Endothelial cell of umbilical vein (primary cell): ENCODE measurements at places on chromosomes 4 and X. TPM values are rescaled to one million over a fixed set of nuclear protein-coding genes. Genes with fewer than 3 reads are reported as not detected.

DNA sequence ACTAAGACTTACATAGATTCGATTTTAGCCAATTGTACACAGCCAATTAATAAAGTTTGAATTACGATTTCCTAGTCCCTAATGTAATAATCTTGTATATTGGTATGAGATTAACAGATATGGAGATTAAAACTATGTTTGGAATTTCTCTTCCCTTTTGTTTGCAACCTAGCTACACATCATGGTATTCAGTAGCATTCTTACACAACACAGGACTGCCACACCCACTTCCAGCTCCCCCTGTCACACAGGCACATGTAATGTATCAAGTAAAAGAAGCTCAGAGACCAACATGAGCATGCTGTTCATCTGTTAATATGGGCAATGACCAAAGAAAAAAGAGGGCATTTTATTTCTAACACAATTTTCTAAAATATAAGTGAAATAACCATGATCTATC lies 12.8 kb downstream of the SLC6A14 start:
- DNase-seq: no peak
- H3K4me1 ChIP-seq: no peaks in the 10 kb centered on the region

- no peaks in the 10 kb centered on the region for H3K4me1 ChIP-seq
- H3K36me3 ChIP-seq: no peaks in the 10 kb centered on the region
- H3K27ac ChIP-seq: no peak overlapping the region
- no peak overlapping the region for H3K4me3 ChIP-seq
- no peaks in the 10 kb centered on the region for H3K27me3 ChIP-seq
- no peak for DNase-seq
Measured at GRCh38 chrX:135308345-135308855, 880 bp upstream of the ETDC start.

GRCh38 chrX:24956828-24957227 lies 58.9 kb downstream of the ARX start:
- no peaks in the 10 kb centered on the region for H3K4me1 ChIP-seq
- no peak overlapping the region for H3K27ac ChIP-seq
- no peak overlapping the region for H3K4me3 ChIP-seq
- no peaks in the 10 kb centered on the region for H3K36me3 ChIP-seq
- no peak for DNase-seq

- no peaks in the 10 kb centered on the region for H3K4me1 ChIP-seq
- DNase-seq: no peak
- no peaks in the 10 kb centered on the region for H3K27me3 ChIP-seq
- H3K4me3 ChIP-seq: no peak overlapping the region
- no peaks in the 10 kb centered on the region for H3K36me3 ChIP-seq
- no peak overlapping the region for H3K27ac ChIP-seq
Measured at GRCh38 chr4:24867251-24867650, 45.6 kb downstream of the CCDC149 start.

GRCh38 chr4:1767770-1768366 lies 25.2 kb upstream of the FGFR3 start:
- peak; percentile 31 for DNase-seq
- H3K27ac ChIP-seq: no peak overlapping the region
- H3K27me3 ChIP-seq: no peaks in the 10 kb centered on the region
- H3K4me1 ChIP-seq: peaks cover 5% of the 10 kb centered on the region
- H3K4me3 ChIP-seq: no peak overlapping the region

DNA sequence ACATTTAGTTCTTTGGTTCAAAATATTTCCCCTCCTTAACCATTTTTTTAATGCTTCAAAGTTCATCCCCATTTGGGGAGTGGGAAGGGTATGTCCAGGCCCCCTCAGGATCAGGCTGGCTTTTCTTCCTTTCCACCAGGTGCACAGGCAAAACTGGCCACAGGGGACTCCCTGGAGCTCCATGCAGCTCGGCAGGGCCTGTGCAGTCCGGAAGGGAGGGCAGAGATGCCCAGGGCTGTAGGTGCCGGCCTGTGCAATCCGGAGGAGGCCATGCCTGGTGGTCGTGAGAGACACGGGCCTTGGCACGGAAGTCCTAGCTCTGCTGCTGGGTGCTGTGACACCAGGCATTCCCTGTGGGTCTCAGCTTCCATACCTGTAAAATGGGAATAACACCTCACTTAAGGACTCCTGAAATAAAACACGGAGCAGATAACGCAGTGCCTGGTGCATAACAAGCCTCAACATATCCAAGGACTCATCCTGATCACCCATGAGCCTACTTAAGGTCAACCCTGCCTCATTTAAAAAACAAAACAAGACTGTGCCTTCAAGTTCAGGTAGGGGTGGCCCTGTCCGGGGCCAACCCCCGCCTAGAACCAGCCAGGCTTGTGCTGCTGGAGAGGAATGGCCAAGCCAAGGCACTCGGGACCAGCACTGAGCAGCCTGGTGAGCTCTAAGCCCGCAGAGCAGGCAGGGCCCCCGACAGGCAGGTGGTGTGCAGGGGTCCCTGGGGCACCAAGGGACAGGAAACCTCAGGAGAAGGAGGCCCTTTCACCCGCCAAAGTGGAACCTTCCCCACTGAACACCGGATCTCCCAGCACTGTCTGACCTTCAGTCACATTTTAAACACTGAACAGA lies 21.2 kb upstream of the CYP4V2 start:
- no peaks in the 10 kb centered on the region for H3K27me3 ChIP-seq
- H3K4me1 ChIP-seq: no peaks in the 10 kb centered on the region
- no peak for DNase-seq
- no peak overlapping the region for H3K27ac ChIP-seq
- H3K36me3 ChIP-seq: no peaks in the 10 kb centered on the region

- no peak overlapping the region for H3K4me3 ChIP-seq
- no peaks in the 10 kb centered on the region for H3K4me1 ChIP-seq
- no peak overlapping the region for H3K27ac ChIP-seq
- no peaks in the 10 kb centered on the region for H3K36me3 ChIP-seq
Measured at GRCh38 chr4:6898763-6899162, 10.9 kb upstream of the TBC1D14 start.

GRCh38 chr4:16293210-16293838 lies 67.1 kb upstream of the TAPT1 start:
- no peak overlapping the region for H3K4me3 ChIP-seq
- no peak overlapping the region for H3K27ac ChIP-seq
- H3K36me3 ChIP-seq: no peaks in the 10 kb centered on the region
- DNase-seq: no peak
- peaks cover 10% of the 10 kb centered on the region for H3K27me3 ChIP-seq
- H3K4me1 ChIP-seq: no peaks in the 10 kb centered on the region

- no peak overlapping the region for H3K4me3 ChIP-seq
- H3K27ac ChIP-seq: no peak overlapping the region
- no peak for DNase-seq
- no peaks in the 10 kb centered on the region for H3K27me3 ChIP-seq
- no peaks in the 10 kb centered on the region for H3K36me3 ChIP-seq
Measured at GRCh38 chrX:135015523-135016245, 6.7 kb downstream of the RTL8B start.

GRCh38 chr4:116024954-116025708 lies 911.7 kb upstream of the NDST4 start:
- peaks cover 8% of the 10 kb centered on the region for H3K4me1 ChIP-seq
- H3K27ac ChIP-seq: no peak overlapping the region
- no peak overlapping the region for H3K4me3 ChIP-seq

GRCh38 chr4:42248972-42249371 lies 96.5 kb upstream of the BEND4 start:
- no peaks in the 10 kb centered on the region for H3K36me3 ChIP-seq
- no peak for DNase-seq
- no peaks in the 10 kb centered on the region for H3K4me1 ChIP-seq

- H3K27ac ChIP-seq: no peak overlapping the region
- no peaks in the 10 kb centered on the region for H3K36me3 ChIP-seq
- no peak for DNase-seq
- H3K4me3 ChIP-seq: no peak overlapping the region
- H3K27me3 ChIP-seq: no peaks in the 10 kb centered on the region
Measured at GRCh38 chr4:183988874-183989273, 83.8 kb downstream of the STOX2 start.

DNA sequence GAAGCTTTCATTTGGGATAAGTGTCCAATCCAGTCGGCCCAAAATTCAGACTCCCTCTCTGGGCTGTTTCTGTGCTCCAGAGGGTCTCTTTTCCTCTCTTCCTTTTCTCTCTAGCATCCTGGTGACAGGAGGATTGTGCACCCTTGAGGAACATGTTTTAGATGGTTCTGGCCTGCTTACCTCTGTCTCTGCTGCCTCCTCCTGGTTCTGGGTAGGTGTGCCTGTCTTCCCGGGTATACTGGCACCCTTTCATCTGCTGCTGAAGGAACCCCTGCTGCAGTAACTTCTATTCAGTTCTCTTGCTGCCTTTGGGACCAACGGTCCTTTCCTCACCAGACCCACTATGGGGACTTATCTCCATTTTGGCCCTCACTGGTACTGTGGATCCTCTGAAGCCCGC lies 53.2 kb downstream of the HMGB2 start:
- H3K4me1 ChIP-seq: no peaks in the 10 kb centered on the region
- H3K4me3 ChIP-seq: no peak overlapping the region
- H3K27ac ChIP-seq: no peak overlapping the region

- no peak overlapping the region for H3K27ac ChIP-seq
- H3K27me3 ChIP-seq: no peaks in the 10 kb centered on the region
- H3K36me3 ChIP-seq: no peaks in the 10 kb centered on the region
- no peak for DNase-seq
Measured at GRCh38 chr4:76872556-76872955, 25.4 kb downstream of the SOWAHB start.

- H3K27ac ChIP-seq: no peak overlapping the region
- DNase-seq: peak; percentile 94
- H3K36me3 ChIP-seq: no peaks in the 10 kb centered on the region
- no peak overlapping the region for H3K4me3 ChIP-seq
- no peaks in the 10 kb centered on the region for H3K27me3 ChIP-seq
Measured at GRCh38 chr4:143406523-143406922, 69.8 kb downstream of the GAB1 start.

GRCh38 chr4:98778206-98778605 lies 119.8 kb upstream of the TSPAN5 start:
- no peaks in the 10 kb centered on the region for H3K36me3 ChIP-seq
- H3K27ac ChIP-seq: no peak overlapping the region
- no peaks in the 10 kb centered on the region for H3K4me1 ChIP-seq
- H3K27me3 ChIP-seq: no peaks in the 10 kb centered on the region

GRCh38 chr4:77913348-77913747 lies 50.7 kb downstream of the MRPL1 start:
- no peak overlapping the region for H3K4me3 ChIP-seq
- peaks cover 10% of the 10 kb centered on the region for H3K4me1 ChIP-seq
- H3K27ac ChIP-seq: no peak overlapping the region
- no peak for DNase-seq

DNA sequence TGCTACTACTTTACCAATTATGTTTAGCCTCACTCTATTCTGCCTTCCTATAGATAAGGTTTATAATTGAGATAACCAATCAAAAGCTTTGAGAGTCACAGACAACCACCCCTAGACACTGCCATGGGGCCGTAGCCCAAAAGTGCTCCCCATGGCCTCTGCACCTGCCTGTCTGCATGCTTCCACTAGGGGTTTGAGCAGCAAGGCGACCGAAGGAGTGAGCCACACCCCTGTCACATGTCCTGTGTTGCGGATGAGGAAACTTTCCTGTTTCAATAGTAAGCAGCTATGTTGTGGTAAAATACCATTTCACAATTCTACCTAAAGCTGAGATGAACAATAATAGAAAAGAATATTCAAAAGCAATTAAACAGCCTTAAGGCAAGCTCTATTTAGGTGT lies 856.0 kb upstream of the FRG1 start:
- DNase-seq: no peak
- H3K27ac ChIP-seq: no peak overlapping the region
- no peaks in the 10 kb centered on the region for H3K36me3 ChIP-seq
- no peak overlapping the region for H3K4me3 ChIP-seq

GRCh38 chrX:20225488-20225833 lies 41.2 kb downstream of the RPS6KA3 start:
- no peak overlapping the region for H3K27ac ChIP-seq
- H3K4me1 ChIP-seq: peaks cover 12% of the 10 kb centered on the region
- H3K36me3 ChIP-seq: no peaks in the 10 kb centered on the region
- DNase-seq: peak; percentile 28

DNA sequence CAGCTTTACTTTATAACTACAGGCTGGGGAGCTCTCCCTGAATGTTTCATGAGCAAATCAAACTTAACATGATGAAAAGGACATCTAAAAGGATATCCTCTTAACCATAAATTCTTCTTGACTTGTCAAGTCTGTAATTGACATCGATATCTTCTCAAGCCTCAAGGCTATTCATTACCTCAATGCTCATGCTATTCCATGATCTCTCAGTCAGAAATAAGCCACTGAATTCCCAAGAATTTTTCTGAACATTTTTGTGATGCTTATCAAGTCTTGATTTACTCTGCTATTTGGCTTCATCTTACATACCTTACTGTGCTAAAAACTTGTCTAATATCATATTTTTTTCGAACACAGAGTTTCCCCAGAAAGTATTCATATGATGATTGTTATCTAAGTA lies 433.4 kb downstream of the PDGFC start:
- H3K27me3 ChIP-seq: no peaks in the 10 kb centered on the region
- H3K36me3 ChIP-seq: no peaks in the 10 kb centered on the region
- H3K27ac ChIP-seq: no peak overlapping the region
- DNase-seq: no peak

DNA sequence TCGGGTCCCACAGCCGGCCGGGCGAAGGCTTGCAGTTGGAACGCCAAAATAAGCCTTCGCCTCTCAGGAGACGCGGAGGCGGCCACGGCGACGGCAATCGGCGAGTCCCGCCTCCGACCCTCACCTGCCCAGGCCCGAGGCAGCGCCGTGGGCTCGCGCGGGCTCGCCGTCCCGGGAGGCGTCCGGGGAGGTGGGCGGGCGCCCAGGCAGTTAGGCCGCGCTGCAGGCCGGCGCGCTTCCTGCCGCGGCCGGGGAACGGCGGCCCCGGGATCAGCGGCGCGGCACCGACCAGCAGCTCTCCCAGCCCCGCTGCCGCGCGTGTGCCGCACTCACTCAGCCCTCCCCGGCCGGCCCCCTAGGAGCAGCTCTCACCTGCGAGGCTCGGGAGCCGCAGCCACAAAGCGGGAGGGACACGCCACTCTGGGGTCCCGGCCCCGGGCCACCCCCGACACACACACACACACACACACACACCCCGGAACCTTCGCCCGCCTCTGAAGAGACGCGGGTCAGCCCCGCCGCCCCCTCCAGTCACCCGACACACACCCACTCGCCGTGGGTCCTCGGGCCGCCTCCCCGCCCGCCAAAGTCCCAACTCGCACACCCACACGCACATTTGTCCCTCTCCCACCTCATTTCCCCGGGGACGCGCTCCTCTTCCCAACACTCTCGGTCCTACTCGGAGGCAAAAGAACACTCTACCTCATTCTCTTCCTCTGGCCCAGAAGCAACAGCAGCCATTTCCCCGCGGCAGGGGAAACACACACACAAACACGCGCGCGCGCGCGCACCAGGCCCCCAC lies at the start of gene CNOT6L:
CNOT6L (minus strand) TSS at position 767 of the 802 bp plus-strand sequence; CDS start at position 707, 60 bp downstream.
- H3K4me1 ChIP-seq: peaks cover 28% of the 10 kb centered on the region
- peak within 1 kb of the TSS; percentile 96 for H3K27ac ChIP-seq
- H3K4me3 ChIP-seq: peak within 1 kb of the TSS; percentile 96
- H3K27me3 ChIP-seq: no peaks in the 10 kb centered on the region
- peak; percentile 67 for DNase-seq

GRCh38 chrX:101009090-101009489 lies 39.6 kb downstream of the ARL13A start:
- H3K36me3 ChIP-seq: no peaks in the 10 kb centered on the region
- peak; percentile 5 for DNase-seq
- no peak overlapping the region for H3K27ac ChIP-seq
- no peaks in the 10 kb centered on the region for H3K27me3 ChIP-seq
- peaks cover 7% of the 10 kb centered on the region for H3K4me1 ChIP-seq

The ESX1 gene
- not detected in 2 replicates for total RNA-seq

The PASD1 gene
- not detected in 2 replicates for total RNA-seq

The PLS3 gene
- total RNA-seq: 305 and 329 TPM in 2 replicates

The SLC9A7 gene
- total RNA-seq: 7.5 and 10.4 TPM in 2 replicates

The GABRA4 gene
- not detected in 2 replicates for total RNA-seq

The AADAT gene
- total RNA-seq: 2.5 and 3.1 TPM in 2 replicates

The CNGA1 gene
- not detected in 2 replicates for total RNA-seq

The ZNF81 gene
- 6.4 and 9.6 TPM in 2 replicates for total RNA-seq

The LARP7 gene
- total RNA-seq: 30.8 and 35.1 TPM in 2 replicates

The FAM9B gene
- total RNA-seq: not detected in 2 replicates

The C4orf50 gene
- not detected in 2 replicates for total RNA-seq

The DGKK gene
- not detected in 2 replicates for total RNA-seq
